Ovary (tissue), 10 donors: ENCODE measurements at places on chromosomes 3 and 15. TPM values are rescaled to one million over a fixed set of nuclear protein-coding genes. Genes with fewer than 3 reads are reported as not detected.
A peak's percentile ranks its signal among the peaks of the same experiment; 100 is the strongest.

Gene SMCO1
- not detected for polyA plus RNA-seq

DNA sequence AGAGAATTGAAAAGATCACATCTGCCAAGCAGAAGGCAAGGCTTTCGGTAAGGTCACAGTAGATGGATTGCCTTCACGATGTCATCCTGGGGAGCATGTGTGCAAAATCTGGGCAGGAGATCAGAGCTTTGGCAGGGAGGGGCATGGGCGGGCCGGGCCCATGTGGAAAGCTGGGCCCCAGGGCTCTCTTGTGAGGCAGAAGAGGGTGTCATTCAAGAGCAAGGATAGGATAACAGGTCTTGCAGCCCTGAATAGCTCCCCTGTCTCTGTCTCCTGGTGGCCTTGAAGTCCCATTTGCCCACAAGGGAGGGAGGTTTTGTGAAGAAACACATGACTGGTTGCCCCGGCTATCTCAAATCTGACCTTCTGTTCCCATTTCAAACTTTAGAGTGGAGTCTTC lies 172.0 kb downstream of the OPA1 start:
- no peak for DNase-seq

DNA sequence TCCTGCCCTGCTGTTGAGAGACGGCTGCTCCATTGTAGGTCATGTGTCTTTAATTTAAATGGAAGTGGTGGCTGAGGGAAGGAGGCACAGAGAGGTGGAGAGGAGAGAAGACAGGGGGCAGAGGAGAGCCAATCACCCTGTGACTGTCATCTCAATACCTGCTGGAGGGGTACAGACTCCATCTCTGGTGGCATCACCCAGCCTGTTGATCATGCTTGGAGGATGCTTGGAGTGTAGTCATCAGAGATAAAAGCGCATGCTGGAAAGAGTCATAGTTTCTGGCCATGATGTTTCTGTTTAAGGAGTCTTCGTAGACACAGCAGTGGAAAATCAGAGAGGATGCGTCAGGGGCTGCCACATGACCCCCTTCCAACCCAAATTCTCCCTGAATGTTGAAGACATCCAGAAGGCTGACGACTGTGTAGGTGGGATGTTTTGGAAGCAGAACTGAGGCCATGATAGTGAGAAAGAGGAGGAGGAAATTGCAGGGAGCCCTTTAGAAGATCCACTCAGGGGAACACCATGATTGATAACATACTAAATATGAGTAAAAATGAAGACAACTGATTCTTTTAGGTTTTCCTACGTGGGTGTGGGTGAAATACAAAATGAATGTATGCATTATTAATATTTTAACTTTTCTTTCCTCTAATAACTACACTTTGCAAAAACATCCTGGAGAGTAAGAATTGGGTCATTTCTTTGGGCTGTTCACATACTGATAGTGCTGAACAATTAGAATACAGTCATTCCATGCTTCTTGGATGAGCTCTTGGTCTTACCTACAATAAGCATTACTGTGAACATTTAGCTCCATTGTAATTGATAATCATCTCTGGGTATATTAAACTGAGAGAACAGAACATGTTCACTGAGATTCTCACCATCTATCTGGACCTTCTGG lies 210.6 kb upstream of the ATP10A start:
- no peak for DNase-seq

Gene MEGF11
- polyA plus RNA-seq, result not detected

Gene ANKUB1
- not detected for polyA plus RNA-seq

DNA sequence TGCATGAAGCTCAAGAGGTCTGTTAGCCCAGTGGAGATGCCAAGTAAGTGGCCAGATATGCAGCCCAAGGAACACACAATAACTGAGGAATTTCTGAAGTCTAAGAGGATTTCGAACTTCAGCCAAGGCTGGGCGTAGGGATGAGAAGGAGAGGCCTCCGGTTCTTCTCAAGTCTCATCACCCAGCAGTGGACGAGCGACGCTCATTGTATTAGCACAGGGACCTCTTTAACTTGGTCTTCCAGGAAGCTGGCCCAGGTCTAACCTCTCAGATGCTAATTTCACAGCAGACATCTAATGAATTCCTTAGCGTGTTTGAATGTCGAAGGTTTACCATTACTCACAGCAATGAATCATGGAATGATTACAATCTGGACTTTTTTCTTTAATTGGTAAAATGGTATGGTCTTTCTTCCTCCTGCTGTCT lies 85.0 kb downstream of the HES1 start:
- DNase-seq, result no peak

Gene PATL2
- polyA plus RNA-seq, result 2.3 TPM

Gene CHCHD6
- polyA plus RNA-seq, result 24.4 TPM

DNA sequence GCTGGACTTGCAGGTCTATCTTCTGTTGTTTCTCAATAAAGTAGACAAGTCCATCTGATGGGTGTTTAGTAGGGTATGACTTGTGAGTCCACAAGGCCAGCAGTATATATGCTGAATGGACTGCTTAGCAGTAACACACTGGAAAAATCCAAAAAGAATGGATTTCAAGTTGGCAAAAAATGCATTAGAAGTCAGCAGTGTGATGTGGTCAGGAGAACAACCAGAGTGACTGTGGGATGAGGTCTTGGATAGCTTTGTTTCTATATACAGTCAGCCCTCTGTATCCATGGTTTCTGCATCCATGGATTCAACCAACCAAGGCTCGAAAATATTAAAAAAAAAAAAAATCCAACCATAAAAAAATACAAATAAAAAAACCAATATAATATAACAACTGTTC lies 55.8 kb downstream of the LPP start:
- DNase-seq, result no peak

DNA sequence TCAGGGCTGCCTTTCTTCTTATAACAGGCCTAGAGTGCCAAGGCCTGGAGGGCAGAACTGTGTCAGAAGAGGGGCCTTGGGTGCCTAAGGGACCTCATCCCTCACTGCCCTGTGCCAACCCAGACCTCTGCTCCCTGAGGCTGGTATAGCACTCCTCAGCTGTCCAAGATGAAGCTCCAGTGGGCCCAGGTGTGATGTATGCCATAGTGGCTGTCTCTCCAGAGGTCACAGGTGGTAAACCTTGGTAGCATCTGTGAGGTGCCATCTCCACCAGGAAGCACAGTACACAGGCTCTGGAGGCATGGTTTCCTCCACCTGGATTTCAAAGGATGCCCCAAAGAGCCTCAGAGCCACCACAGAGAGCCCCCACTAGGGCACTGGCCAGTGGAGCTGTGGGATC lies 12.3 kb upstream of the KLHL40 start:
- DNase-seq, result no peak

GRCh38 chr3:39965997-39966396 lies 156.6 kb downstream of the MYRIP start:
- DNase-seq, result no peak

DNA sequence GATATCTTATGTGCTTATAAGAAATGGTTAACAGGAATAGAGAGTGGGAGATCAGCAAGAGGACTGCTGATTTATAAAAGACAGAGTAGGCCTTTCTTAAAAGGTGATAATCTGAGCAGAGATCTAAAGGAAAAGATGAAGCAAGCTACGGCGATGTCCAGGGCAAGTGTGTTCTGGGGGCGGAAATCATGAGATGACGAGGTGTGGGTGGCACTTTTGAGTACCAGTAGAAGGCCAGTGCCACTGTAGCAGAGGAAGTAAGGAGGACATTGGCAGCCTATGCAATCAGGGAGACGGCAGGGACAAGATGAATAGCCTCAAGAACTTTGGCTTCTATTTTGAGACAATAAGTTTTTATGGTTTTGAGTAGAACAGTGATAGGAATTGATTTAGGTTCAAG lies 492.4 kb downstream of the FHIT start:
- no peak for DNase-seq

Gene PLSCR2
- polyA plus RNA-seq, result not detected

DNA sequence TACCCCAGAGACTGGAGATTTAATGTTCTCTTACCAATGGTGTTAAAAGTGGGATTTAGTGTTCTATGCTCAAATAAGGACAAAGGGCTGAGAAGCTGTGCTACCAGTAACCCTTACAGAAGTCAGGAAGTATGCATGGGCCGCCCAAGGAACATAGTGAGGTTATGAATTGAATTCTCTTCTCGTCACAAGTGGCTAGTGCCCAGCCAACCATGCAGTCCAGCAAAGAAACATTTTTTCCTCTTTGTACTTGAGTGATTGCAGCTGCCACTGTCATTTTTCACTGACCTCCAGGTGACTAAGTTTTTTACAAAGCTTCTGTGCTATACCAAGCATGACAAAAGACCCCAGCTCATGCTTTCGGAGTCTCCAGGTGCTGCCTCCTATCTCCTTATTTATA lies 110.6 kb upstream of the DCBLD2 start:
- no peak for DNase-seq

Gene PROS1
- 68.8 TPM for polyA plus RNA-seq

- DNase-seq, result no peak
These were observed 147.9 kb downstream of the ATG7 start for GRCh38 chr3:11420066-11420465.

GRCh38 chr3:4306091-4306490 lies 2.9 kb downstream of the SETMAR start:
- no peak for DNase-seq

DNA sequence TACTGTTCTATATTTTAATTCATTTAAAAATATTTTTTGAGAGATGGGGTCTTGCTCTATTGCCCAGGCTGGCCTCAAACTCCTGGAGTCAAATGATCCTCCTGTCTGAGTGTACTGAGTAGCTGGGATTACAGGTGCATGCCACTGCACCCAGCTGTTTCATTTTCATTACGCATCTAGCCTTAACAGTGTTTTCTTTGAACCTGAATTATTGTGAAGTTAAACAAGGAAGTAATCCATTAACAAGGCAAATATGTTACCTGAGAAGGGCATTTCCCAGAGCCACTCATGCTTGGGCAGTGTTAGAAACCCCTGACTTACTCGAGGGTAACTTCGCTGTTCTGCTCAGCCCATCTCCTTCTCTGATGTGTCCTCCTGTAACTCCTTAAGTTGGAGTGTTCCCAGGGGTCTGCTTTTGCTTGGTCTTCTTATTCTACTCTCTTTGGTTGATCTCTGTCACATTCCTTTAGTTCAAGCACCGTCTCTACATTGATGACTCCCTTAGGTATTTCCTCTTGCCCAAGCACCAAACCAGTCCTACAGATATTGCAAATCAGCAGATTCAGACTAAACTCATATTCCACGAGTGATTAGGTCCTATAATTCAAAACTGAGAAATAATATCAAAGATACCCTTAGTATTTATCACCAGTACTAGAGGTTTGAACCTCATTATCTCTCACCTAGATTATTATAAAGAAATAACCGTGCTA lies 107.9 kb downstream of the STAC start:
- DNase-seq, result no peak

GRCh38 chr3:76308541-76308940 lies 523.2 kb upstream of the ZNF717 start:
- no peak for DNase-seq

Gene MYO9A
- 18.2 TPM for polyA plus RNA-seq

GRCh38 chr3:139689708-139690228 lies 12.0 kb upstream of the NMNAT3 start:
- no peak for DNase-seq

DNA sequence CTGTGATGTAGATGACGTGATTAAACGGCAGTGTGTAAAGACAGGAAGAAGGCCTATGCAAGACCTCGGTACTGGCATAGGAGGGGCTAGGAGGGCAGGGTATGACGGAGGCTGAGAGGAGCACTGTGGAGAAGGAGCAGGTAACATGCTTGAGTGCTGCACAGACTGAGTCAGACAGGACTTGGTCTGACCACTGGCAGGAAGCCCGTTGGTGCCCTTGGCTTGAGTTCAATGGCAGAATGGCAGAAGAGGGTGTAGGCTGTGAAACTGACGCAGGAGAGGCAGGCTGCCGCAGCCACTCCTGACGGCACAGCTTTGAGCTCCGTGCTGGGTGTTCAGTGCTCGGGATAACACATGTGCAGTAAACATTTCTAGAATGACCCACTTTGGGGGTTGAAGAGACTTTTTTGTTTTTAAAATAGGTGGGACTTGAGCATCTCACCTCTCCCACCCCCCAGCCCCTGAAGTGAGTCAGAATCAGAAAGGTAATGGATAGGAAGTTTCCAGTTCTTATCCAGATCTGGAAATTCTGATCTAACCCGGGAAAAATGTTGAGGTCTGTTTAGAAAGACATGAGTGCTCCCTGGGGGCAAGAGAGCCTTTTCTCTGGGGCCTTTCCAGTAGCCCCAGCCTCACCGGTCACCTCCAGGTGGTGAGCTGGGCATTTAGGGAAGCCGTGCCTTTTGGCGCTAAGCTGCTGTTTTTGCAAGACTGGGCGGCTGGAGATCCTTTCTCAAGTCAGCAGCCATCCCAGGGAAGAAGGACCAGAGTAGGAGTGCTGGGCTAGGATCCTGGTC lies 126.4 kb downstream of the RPLP1 start:
- DNase-seq, result no peak

DNA sequence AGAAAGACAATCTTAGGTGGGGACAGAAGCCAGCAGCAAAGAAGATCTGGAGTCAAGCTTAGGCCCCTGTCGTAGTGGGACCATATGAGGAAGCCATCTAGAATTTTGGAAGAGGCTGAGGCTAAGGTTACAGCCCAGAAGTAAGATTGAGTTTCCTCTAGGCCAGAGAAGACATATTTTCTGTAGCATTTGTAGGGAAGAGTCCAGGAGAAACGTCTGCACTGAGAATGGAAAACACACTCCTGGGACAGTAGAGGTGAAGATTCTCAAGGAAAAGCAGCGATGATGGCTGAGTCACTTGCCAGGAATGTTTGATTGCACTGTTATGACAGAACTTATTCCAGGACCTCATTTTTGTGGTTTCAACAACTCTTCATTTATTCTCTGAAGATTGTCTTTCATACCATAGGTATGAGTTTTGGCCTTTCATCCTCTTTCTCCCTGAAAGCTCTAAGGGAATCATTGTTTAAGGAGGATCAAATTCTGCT lies 107.2 kb downstream of the GTPBP8 start:
- no peak for DNase-seq

- no peak for DNase-seq
These were observed at the start of gene CNTN6 for GRCh38 chr3:1092771-1093170. CNTN6 (plus strand) TSS chr3:1093024; CDS start chr3:1148009, 54,985 bp downstream.

- no peak for DNase-seq
These were observed 8.0 kb upstream of the PLXND1 start for GRCh38 chr3:129614435-129614834.

DNA sequence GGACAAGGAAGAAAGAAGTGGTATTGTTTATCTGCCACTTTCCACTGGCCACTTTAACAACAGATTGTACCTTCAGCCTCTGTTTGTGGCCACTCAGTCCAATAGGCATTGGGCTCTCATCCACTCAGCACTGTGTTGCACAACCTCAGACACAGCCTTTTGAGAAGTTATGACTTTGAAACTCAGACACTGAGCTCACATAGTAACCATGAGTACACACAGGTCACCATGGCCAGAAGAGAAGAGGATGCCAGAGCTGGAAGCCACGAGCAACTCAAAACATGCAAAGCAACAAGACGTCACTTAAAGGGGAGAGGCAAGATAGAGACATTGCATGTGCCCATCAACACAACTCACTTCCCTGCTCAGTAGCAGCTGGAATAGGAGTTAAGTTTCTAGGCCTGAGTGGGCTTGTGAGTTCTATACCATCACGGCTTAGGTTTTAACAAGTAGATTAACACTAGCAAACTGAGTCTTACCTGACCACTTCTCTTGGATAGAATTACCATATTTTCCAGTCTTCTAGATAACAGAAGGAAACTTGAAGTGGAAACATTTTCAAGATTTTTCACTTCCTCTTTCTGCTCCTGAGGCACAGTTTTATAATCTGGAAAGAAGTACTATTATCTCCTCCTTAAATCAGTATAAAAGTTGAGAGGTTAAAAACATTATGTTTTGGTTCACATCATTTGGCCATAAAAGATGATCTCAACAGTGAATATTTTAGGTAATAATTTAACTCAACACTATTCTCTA lies 103.5 kb downstream of the IMPG2 start:
- peak; percentile 36 for DNase-seq

Gene NRG4
- polyA plus RNA-seq, result 1.0 TPM

Gene ADCY5
- 15.4 TPM for polyA plus RNA-seq

Gene NMB
- polyA plus RNA-seq, result 2.7 TPM

GRCh38 chr3:146625186-146625775 lies 20.1 kb upstream of the PLSCR5 start:
- no peak for DNase-seq
